GOT3 (cell line): ENCODE measurements at places on chromosomes 16 and 17.

- DNase-seq = no peak
Measured at GRCh38 chr17:29238133-29238850, 8.4 kb upstream of the CRYBA1 start.

DNA sequence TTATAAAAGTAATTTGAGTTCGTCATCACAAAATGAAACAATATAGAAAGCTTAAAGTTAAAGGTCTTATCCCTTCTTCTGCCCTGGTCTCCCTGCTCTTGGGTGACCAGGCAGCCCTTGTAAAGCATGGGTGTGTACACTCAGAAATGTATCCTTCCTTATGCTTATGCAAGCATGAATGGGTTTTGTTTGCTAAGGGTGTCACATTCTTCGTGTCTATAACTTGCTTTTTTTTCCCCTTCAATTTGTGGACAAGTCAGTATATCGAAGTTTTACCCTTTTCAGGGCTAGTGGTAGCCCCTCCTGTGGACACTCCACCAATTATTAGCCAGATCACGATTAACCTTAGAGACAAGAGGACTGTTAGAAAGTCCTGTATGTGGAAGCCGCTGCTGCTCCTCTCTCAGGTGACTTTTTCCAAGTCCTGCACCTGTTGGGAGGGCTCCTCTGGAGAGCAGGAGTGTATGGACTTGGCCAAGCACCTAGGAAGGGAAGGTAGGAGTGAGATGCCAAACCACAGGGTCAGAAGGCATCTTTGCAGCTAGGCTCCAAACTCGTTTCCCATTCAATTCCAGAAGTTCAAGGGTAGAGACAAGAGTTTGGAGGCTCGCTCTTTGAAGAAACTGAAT lies 50.9 kb downstream of the LDHD start:
- DNase-seq = no peak

DNA sequence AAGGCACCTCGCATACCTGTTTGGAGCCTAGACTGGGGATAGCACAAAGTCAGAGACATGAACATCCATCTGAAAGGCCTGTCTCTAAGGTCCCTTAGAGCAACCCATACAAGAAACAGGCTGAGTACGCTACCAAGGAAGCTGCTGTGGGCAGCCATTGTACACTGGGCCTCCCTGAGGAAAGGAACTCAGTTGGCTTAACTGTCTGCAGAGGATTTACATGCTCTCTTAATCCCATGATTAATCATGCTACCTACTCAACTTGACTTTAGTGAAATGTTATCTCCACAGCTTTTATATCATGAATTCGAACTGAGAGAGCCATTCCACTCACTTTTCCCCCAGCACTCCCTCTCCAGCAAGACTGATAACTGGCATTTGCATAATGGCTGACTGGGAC lies 26.0 kb downstream of the PHLPP2 start:
- no peak for DNase-seq

DNA sequence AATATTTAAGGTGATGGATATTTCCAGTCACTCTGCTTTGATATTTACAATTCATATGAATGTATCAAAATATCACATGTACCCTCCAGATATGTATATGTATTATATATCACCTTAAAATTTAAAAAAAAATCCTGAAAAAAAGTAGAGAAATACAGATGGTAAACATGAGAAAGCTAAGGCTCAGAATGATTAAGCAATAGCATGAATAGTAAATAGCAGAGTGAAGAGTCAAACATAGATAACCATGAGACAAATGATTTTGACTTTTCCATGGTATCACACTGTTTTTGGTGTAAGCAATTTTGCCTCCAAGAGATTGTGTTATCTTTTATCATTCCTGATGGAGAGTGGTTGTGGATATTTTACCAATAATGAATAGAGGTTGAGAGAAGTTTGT lies 868.8 kb downstream of the CDH11 start:
- no peak for DNase-seq

DNA sequence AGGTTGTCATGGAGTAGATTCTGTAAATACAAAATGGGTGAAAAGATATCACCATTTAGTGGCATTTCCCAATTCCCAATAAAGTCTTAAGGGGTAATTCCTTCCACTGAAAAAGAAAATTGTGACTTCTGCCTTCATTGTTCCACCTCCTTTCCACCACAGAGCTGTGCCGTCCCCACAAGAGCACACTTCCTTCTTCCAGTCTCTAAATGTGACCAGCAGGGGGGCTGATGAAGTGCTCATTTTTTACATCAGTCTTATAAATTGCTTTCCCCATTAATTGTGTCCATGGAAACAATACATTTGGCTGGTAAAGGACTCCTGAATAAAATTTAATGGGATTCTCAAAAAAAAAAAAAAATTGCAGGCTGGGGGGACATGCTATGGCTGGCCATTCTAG lies 260.8 kb upstream of the PSMD7 start:
- DNase-seq = no peak

DNA sequence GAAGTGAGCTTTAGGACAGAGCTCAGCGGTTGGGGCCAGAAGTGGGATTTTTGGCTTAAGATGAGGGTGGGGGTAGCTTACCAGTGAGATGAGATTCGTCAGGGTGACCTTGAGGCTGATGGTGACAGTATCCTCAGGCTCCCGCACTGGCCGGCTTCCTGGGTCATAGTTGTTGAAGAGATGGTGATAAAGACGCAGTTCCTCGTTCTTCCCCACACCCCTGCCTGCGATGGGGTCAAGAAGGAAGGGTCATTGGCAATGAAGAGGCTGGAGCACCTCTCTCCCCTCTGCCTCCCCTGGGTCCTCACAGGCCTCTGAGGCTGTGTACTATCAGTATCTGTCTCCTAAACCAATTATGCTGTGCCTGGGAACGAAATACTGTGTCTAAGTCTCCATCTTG lies 358 bp downstream of the CHRNE start:
- no peak for DNase-seq

DNA sequence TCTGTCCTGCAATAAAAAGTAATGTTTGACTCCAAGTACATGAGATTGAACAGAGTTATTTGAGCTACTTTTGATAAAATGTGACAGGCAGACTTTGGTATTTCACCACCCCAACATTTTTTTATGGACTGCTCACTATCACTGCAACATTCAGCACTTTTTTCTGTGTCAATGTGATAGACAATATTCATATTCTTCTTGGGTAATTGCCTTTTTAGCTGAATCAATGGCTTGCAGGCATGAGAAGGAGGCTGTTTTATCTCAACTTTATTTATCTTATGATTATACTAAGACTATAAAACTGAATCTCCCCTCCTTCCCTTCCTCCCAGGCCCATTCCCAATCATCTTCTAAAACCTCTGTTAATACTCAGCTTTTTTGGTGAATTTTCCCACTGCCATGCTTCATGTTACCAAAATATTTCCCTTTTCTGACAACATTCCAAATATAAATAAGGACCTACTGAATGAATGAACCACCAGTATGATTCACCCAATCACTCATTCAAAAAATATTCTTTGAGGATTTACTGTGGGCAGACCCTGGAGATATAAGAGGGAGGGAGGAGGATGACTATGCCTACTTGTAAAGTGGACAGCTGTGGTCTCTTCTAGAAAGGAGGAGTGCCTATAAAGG lies 67.6 kb downstream of the CDH13 start:
- no peak for DNase-seq

DNA sequence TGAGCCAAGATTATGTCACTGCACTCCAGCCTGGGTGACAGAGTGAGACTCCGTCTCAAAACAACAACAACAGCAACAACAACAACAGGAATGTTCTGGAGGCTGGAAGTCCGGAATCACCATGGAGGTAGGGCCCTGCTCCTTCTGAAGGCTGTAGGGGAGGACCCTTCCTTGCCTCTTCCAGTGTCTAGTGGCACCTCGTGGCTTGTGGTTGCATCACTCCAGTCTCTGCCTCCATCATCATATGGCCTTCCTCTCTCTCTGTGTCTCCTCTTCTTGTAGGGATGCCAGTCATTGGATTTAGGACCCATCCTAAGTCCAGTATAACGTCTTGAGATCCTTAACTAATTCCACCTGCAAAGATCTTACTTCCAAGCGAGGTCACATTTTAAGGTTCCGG lies 14.0 kb downstream of the NAGPA start:
- DNase-seq = no peak

DNA sequence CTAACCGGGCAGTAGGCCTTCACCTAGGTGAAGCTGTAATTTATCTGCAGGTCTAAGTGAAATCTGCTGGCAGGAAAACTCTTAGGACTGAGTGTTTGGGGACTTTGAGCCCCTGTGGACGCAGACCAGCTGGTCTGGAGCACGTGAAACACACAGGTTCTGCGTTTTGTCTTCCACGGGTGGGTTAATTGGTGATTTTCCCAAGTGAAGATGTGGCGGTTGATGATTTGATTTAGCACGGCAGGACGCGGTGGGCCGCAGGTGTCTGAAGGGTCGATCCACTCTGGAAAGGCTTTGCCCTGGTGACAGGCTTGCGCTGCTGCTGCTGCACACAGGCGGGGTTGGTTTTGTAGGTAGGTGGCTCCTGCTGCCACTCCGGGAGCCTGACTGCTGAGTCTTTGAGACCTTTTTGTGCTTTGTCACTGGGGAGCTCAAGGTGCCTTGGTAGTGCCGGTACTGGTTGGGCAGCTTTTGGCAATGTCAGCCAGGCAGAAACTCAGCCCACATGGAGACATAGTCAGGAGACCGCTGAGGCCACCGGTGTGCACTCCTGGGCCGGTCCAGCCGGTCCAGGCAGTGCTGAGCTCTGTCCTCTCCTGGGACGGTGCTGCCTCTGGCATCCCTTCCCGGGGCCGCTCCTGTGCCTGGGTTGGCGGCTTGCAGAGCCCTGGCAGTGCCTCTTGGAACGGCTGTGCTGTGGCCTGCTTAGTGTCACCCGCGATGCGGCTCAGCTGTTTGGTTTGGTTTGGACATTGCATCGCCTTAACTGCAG lies 2.3 kb downstream of the BAIAP2 start:
- DNase-seq = no peak

GRCh38 chr17:27290916-27291598 lies 2.9 kb upstream of the WSB1 start:
- DNase-seq = no peak

DNA sequence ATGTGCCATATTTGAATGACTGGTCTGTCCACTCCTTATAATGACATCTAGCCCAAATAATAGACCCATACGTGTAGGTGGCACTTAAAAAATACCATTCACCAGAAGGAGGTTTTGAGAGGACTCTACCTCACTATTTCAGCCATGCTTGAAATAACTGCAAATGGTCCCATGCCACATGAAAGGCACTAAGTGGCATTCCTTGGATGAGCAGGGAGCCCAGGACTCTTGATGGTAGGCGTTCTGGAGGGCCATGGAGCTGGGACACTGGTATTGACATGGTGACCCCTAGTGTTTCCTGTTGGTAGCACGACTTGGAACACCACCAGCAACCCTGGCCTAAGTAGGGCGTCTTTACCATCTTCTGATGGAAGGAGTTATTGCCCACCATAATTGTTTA lies 148.7 kb upstream of the ZFHX3 start:
- DNase-seq = no peak

DNA sequence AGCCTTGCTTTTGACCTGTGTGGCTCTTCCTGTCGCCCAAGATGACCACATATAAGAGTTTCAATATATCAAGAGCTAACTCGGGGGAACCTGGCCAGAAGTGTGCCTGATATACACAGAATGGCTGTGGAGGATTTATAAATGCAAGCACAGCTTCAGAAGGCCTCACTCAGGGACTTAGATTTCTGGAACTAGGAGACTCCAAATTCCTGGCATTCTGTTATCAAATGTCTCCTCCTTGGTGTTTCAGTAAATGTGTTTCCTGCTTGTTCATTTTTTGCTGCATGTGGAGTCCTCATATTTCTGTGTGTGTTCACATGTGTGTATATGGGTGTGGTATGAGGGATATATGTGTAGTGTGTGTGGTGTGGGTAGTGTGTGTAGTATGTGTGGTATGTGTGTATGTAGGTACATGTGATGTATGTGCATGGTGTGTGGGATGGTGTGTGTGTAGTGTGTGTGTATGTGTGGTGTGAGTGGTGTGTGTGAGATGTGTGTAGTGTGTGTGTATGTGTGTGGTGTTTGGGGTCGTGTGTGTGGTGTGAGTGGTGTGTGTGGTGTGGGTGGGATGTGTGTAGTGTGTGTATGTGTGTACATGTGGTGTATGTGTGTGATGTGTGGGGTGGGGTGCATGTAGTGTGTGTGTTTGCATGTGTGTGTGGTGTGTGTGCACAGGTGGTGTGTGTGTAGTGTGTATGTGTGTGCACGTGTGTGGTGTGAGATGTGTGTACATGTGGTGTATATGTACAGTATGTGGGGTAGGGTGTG lies 981 bp upstream of the CD300H start:
- no peak for DNase-seq

GRCh38 chr16:85784813-85785212 lies 14.5 kb downstream of the EMC8 start:
- no peak for DNase-seq

DNA sequence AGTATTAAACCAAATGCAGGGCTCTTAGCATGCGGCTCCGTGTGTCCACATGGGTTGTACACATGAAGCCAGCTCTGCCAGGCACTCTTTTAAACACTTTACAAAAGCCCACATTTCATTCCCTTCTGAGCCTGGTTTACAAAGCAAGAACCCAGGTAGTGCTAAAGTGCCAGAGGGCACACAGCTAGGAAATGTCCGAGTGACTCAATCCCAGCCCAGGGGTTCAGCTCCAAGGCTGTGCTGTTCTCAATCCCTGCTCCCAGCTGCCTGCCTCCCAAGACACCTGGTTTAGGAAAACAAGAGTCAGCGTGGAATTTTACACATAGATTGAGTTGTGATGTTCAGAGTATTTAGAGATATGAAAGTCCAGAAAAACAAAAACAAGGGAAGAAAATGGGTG lies 13.3 kb upstream of the DCAF7 start:
- no peak for DNase-seq

- no peak for DNase-seq
Measured at GRCh38 chr17:51768706-51769105, 389.8 kb downstream of the CA10 start.

DNA sequence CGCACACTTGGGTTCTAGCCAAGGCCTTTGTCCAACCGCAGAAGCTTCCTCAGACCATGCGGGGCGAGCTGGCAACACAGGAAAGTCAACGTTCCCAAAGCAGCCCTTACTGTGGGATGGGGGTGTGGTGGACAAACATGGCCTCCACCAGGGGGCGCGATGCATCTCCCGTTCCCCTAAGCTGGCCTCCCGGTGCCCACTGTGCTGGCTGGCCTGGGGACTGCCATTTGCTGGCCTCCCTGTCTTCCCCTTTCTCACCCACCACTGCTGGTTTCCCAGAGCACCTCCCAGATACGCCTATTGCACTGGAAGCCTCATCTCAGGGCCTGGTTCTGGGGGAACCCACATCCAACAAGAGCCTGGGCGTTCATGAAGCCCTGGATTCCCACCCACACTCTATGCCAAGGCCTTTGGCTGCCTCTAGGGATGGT lies 145.3 kb downstream of the IRF8 start:
- DNase-seq = no peak

- no peak for DNase-seq
Measured at GRCh38 chr16:87178177-87178863, 138.9 kb downstream of the C16orf95 start.

- DNase-seq = no peak
Measured at GRCh38 chr16:64391063-64391600, 730.7 kb downstream of the CDH11 start.

DNA sequence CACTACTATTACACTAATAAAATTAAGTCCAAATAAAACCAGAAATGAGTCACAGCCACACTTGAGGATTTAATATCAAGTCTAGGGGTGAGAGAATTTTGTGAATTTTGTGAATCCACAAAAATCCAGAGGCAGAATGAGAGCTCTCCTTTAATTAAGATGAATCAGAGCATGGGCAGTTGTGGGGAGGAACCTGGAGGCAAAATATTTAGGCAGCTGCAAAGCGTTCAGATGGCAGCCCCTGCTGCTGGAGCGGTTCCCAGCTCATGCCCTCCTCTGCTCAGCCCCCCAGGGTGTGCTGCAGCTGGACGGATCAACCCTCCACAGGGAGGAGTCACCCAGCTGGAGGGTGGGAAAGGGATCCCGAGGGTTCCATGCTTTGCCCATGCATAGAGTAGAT lies 43.4 kb upstream of the IRX6 start:
- no peak for DNase-seq
